ENCODE measurements at places on chromosomes 5 and 9.

- H3K27me3 ChIP-seq, result no peaks in the 10 kb centered on the region
- peaks cover 12% of the 10 kb centered on the region for H3K4me1 ChIP-seq
Measured at GRCh38 chr5:176788941-176789872, 21.2 kb upstream of the UNC5A start.

GRCh38 chr9:107675351-107676259 lies 186.0 kb upstream of the KLF4 start:
- H3K27ac ChIP-seq, result peak overlapping the region; percentile 85
- H3K4me1 ChIP-seq, result peaks cover 6% of the 10 kb centered on the region
- no peak for DNase-seq
- H3K27me3 ChIP-seq, result no peaks in the 10 kb centered on the region
- H3K36me3 ChIP-seq, result no peaks in the 10 kb centered on the region

DNA sequence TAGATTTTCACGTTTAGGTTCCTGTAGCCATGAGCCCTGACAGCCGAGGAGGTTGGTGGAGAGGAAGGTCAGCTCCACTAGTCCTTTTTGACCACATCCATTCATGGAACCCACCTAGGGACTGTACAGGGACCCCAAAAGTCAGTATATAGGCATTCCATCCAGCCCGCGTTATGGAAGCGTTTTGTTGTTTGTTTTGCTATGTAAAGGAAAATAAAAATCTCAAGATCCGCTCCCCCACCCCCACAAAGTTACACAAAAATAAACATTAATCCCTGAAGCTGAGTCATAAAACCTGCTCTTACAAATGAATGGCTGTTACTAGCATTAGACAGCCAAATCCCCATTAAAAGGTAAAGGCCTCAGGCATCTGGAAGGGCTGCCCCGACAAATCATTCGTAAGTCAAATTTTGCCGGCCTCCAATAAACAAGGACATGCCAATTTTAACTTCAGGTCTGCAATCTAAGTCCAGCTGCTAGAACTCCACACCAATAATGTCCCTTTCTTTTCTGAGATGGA lies 292.9 kb downstream of the MED10 start:
- H3K4me3 ChIP-seq, result no peak overlapping the region
- H3K27me3 ChIP-seq, result no peaks in the 10 kb centered on the region
- H3K27ac ChIP-seq, result no peak overlapping the region
- DNase-seq, result no peak
- no peaks in the 10 kb centered on the region for H3K4me1 ChIP-seq

- H3K4me1 ChIP-seq, result no peaks in the 10 kb centered on the region
- no peak overlapping the region for H3K4me3 ChIP-seq
- DNase-seq, result no peak
- no peak overlapping the region for H3K27ac ChIP-seq
- H3K36me3 ChIP-seq, result no peaks in the 10 kb centered on the region
Measured at GRCh38 chr5:69007163-69007562, 86.7 kb upstream of the SLC30A5 start.

DNA sequence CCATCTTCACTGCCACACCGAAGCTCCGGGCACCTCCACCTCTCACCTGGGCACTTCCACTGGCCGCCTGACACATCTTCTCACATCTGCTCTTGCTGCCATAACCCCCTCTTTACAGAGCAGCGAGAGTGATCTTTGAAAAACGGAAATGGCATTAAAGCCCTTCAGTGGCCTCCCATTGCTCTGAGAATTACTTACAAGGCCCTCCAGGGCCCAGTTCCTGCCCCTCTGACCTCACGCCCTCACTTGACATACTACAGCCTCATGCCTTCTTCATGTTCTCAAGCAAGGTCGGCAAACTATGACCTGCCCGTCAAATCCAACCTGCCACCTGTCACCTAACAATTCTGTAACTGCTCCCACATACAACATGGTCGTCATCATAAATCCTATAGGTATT lies 187.3 kb downstream of the NR3C1 start:
- H3K27ac ChIP-seq, result no peak overlapping the region
- H3K27me3 ChIP-seq, result no peaks in the 10 kb centered on the region
- no peak for DNase-seq
- no peaks in the 10 kb centered on the region for H3K36me3 ChIP-seq
- no peak overlapping the region for H3K4me3 ChIP-seq
- peaks cover 6% of the 10 kb centered on the region for H3K4me1 ChIP-seq

- no peaks in the 10 kb centered on the region for H3K36me3 ChIP-seq
- H3K4me1 ChIP-seq, result peaks cover 2% of the 10 kb centered on the region
- no peak for DNase-seq
- H3K27ac ChIP-seq, result no peak overlapping the region
- no peak overlapping the region for H3K4me3 ChIP-seq
- H3K27me3 ChIP-seq, result no peaks in the 10 kb centered on the region
Measured at GRCh38 chr5:171166766-171167165, 142.3 kb upstream of the TLX3 start.
